ENCODE measurements at places on chromosomes 6 and 20. TPM values are rescaled to one million over a fixed set of nuclear protein-coding genes. Genes with fewer than 3 reads are reported as not detected.

DNA sequence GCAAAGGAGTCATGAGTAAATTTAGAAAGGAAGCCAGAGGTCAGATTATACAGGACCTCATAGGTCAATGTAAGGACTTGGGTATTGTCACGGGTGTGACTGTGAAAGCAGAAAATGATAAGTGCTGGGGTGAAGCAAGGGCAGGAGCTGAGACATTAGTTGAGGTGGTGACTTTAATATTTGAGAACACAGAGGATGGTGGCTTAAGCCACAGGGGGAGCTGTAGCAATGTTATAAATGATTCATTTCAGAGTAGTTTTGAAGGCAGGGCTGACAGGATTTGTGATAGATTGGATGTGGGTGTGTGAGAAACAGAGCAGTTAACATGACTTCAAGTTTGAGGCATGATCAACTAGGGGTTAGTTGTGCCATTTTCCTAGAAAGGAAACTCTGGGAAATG, 659.9 kb downstream of the EPM2A start:
- ATAC-seq, result no peak

DNA sequence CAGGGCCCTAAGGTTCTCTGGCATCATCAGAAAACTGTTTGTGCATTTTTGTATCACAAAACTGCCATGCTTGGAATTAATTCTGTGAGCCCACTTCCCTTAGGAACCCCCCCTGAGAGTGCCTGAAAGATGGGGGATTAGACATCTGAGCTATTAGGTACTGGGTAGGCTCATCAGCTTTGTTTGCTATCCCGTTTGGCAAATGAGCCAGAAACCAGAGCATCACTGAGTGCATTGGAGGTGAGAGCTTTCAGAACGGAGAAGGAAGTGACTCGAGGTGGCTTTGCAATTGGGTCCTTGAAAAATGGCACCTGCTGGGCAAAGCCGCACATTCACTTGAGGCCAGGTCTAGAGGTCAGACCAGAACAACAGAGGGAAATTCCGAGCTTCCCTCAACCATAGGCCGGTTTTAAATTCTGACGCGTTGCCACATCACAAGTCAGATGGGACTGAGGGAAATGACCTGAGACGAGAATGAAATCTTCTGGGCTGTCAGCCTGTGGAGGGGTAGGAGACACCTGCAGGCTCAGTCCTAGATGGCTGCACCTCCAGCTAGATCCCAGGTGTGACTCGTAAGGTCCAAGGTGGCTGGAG, 8.4 kb upstream of the GLP1R start:
- ATAC-seq, result no peak

GRCh38 chr6:164154588-164154987, 740.1 kb downstream of the QKI start:
- no peak for ATAC-seq

- no peak for ATAC-seq
These were observed 4.0 kb downstream of the DYNLT1 start for GRCh38 chr6:158640519-158640918.

DNA sequence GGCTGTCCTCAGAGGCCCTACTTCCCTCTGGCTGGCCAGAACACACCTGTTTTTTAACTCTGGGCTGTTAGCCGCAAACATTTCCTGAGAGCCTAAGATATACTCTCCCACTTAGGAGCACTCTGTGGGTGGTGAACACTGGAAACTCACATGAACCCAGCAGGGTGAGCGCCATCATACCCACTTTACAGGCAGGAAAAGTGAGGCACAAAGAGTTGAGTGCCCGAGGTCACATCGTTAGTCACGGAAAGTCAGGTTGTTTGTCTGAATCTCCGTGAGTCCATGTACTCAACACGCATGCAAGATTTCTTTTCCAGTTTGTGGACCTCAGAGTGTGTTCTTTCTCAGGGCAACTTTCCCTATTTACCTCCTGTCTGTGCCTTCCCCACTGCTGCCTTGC, 1.9 kb downstream of the BAK1 start:
- ATAC-seq, result no peak

GRCh38 chr20:25125636-25126035, 43.7 kb upstream of the VSX1 start:
- no peak for ATAC-seq

GRCh38 chr6:124854338-124854922, 107.8 kb upstream of the RNF217 start:
- no peak for ATAC-seq

DNA sequence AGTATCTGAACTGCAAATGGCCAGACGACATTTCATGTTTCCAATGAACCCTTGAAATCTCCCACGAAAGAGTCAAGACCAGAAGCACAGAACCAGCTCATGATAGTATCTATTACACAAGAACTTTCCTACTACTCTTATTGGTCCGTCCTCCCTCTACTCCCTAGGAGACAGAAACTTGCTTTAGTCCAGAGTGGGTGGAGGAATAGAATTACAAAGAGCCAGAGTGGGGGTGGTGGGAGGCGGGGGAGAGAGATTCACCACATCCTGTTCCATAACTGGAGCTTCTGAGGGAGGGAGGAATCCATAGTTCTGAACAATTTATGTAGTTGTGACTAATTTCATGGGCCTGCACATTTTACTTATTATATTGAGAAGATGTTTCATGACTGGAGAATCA, 18.5 kb upstream of the WFDC10A start:
- ATAC-seq, result no peak

GRCh38 chr20:25372584-25373336, 17.9 kb downstream of the ABHD12 start:
- ATAC-seq, result peak; percentile 91

GRCh38 chr6:45739058-45739457, 276.6 kb downstream of the CLIC5 start:
- no peak for ATAC-seq

- no peak for ATAC-seq
These were observed 48.7 kb upstream of the DACT2 start for GRCh38 chr6:168368066-168368820.

GRCh38 chr20:63778857-63779256, 39.3 kb downstream of the SLC2A4RG start:
- ATAC-seq, result no peak

- peak; percentile 54 for ATAC-seq
These were observed 49.8 kb downstream of the TPD52L1 start for GRCh38 chr6:125203395-125203794.

GRCh38 chr6:133410638-133411435, 169.7 kb downstream of the EYA4 start:
- ATAC-seq, result no peak

- ATAC-seq, result no peak
These were observed 399.3 kb downstream of the HAO1 start for GRCh38 chr20:7540923-7541322.

DNA sequence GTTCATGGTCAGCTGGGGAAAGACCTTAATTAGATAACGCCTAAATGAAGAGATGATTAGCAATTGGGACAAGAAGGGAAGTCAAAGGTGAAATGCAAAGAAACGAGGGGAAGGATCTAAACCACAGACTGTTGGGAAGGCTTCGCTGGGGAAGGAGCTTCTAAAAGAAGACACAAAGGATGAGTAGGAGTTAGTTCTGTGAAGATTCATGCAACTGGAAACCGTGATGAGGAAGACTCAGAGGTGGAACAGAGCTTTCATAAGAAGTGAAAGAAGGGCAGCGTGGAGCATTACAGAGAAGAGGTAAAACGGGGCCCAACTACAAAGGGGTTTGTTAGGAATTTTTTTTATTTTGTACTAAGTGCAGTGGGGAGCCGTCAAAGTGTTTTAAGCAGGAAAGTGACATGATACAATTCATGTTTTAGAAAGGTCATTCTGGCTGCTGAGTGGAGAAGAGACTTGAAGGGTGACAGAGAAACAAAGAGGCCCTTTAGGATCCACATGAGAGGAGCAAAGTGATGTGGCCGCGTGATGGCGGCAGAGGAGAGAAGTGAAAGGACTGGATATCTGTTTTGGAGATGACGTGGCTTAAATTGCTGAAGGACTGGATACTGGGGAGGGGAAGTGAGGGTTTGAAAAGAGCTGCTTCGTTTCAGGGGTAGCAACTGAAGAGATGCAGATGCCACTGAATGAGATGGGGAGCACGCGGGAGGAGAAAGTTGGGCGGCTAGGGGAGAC, 33.6 kb downstream of the TTI1 start:
- ATAC-seq, result no peak

- no peak for ATAC-seq
These were observed 233.2 kb upstream of the SYNDIG1 start for GRCh38 chr20:24236201-24236600.

DNA sequence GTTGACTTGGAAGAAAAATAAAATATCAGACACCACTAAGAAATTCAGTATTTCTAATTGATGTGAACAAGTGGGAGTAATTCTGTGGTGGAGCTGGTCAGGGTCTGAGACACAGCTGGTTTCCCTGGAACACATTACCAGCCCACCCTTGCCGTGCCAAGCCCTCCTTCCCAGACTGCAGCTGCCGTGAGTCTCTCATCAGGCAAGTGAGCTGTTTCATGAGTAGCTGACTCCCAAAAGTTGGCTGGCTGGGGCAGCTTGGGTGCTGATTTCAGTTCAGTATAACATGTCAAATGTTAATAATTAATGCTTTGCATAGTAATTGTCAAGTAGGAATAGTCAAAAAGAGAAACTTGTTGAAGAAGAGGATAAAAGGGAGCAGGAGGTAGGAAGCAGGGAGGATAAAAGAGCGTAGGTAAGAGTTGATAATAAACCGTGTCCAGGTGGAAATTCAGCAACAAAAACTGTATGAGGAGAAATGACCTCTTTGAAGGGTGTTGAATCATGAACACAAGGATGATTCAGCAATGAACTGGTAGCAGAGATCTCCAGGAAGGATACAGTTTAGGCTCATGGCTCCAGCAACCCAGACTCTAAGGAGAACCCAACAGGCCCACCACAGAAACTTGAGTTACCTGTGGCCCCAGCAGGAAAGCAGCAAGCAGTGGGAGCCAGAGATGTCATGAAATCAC, 110.9 kb upstream of the SSTR4 start:
- ATAC-seq, result no peak

- no peak for ATAC-seq
These were observed 80.5 kb downstream of the COL9A1 start for GRCh38 chr6:70222439-70222749.

The RARS2 gene
- total RNA-seq, result 24.0 TPM

The FOXS1 gene
- total RNA-seq, result 0.40 TPM

The CD93 gene
- 7.9 TPM for total RNA-seq

The MCM9 gene
- total RNA-seq, result 15.6 TPM

The PKIB gene
- 0.88 TPM for total RNA-seq

The ERVFRD-1 gene
- not detected for total RNA-seq

The CLPSL2 gene
- total RNA-seq, result not detected

The TMEM181 gene
- 12.9 TPM for total RNA-seq
